GM18507 (cell line): ENCODE measurements at places on chromosomes 11 and 22.
A peak's percentile ranks its signal among the peaks of the same experiment; 100 is the strongest.

DNA sequence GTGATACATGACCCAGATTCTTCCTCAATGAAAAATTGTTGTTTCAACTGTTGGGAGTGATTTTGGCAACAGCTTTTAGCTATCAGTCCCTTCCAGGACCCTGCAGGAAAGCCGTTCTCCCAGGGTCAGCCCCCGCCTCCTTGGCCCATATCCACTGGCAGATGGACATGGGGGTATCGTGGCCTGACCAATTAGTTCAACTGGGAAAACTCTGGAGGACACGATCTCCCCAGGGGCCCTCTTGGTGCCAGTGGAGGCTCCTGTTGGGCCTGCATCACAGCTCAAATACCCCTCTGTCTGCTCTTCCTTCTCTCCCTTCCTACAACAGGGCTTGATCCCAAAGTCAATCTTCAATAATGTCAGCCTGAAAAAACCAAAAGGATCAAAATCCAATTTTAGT, 272.5 kb upstream of the B3GAT1 start:
- DNase-seq: no peak

- DNase-seq: no peak
Observed at GRCh38 chr22:26457661-26458272, 25.8 kb downstream of the HPS4 start.

GRCh38 chr11:8328231-8328794, 64.6 kb upstream of the LMO1 start:
- no peak for DNase-seq

DNA sequence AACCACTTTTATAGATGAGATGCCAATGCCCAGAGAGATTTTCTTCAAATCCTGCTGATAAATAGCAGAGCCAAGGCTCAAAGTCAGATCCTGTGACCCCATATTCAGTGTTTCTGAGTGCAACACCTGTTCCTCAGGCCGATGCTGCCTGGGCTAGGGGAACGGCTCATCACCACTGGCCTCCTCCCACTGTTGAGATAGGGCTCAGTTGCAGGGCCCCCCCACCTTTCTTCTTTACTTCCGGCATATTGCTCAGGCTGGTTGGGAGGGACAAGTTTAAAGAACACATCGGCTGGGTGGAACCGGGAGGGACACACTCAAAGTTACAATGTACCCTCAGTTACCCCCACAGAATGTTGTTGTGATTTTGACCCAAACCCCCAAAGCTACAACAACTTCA, 88.3 kb upstream of the CRTAM start:
- no peak for DNase-seq

DNA sequence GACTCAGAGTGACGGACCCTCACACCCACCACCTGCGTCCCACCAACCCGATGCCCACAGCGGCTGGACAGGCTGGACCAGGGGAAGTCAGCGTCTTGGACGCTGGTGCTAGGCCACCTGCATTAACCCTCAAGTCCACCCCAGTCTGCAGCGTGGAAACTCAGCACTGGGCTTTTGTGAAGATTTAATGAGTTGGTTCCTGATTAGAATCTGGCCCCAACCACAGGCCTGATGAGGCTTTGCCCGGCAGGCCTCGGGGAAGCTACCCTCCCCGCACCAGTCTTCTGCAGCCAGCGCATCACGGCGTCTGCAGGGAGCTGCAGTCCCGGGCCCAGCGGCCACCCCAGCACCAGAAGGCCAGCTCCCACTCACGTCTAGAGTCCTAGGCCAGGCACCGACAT, 101.0 kb downstream of the BRD1 start:
- DNase-seq: no peak

DNA sequence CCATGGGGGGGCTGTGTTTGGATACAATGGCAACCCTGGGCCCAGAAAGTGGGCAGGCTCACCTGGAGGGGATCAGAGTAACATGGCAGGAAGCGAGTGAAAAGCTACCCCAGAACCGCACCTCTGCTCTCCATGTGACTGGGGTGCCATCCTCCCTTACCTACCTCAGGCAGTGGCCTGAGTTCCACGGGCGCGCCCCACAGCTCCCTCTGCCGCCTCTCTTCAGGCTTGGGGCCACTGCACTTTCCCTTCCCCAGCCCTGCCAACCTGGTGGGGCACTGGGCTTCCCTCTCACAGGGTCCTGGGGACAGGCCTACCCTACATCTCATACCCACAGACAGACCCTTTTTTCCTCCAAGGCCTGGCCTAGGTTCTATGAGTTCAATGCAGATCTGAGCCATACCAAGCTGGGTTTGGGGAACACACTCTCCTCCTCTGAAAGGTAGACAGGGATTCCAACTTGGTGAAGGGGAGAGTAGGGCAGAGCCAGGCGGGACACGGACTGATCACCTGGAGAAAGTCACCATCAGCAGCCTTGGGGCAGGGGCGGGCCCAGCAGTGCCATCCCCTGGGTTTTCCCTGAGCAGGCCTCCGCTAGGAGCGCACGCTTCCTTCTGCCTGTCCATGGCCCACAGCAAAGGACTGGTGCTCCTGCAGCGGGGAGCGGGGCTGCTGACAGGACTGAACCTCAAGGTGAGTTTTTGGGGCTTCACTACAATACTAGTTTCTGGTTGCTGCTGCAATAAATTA, 7.1 kb downstream of the GALR3 start:
- DNase-seq: no peak

DNA sequence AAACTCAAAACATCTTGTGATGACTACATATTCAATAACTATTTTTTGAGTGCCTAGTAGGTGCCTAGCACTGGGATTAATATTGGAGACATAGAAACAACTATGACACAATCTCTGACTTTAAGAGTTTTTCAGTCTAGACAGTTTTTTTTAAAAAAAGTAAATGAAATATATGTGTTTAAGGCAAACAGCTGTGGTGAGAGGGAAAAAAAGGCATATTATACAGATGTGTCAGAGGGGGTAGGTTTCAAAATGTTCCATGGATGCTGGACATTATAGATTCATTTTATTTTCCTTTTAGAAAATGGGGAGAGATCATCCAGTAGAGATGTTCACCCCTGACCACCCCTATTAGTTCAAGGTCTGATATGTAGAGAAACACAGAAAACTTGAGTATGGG, 90.8 kb downstream of the LUZP2 start:
- DNase-seq: no peak

DNA sequence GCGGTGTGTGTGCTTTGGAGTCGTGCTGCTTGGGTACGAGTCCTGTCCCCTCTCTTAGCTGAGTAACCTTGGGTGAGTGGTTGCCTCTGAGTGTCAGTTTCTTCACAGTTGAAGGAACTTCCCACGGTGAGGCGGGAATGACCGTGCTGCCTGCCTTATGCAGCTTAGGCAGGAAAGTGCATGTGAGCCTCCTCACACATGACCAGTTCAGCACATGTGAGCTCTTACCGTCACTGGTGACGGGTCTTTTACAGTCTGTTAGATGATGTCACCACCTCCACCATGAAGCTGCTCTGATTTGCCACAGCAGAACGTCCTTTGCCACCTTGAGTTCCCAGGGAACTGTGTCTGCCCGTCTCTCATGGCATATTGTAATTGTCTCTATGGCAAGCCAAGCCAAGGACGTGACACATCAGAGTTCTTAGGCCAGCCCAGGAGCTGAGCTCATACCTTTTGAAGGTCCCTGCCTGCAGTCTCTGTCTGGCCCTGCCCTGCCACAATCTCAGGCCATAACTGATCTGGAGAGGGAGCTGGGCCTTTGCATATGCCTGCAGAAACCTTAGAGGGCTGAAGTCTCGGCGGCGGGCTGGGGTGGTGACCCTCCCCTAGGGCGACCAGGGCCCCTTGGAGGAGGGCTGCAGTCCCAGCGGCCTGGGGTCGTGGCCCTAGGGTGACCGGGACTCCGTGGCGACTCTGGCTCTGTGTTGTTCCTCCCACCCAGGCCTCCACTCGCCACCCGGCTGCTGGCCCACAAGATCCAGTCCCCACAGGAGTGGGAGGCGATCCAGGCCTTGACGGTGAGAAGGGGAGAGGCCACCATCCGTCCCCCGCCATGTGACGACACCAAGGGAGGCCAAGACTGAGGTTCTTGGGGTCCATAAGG, 7.8 kb downstream of the GGA1 start:
- DNase-seq: no peak

- no peak for DNase-seq
Observed at GRCh38 chr11:93741882-93742226, 382 bp downstream of the C11orf54 start.

- DNase-seq: no peak
Observed at GRCh38 chr11:79159657-79160450, 281.0 kb downstream of the TENM4 start.

DNA sequence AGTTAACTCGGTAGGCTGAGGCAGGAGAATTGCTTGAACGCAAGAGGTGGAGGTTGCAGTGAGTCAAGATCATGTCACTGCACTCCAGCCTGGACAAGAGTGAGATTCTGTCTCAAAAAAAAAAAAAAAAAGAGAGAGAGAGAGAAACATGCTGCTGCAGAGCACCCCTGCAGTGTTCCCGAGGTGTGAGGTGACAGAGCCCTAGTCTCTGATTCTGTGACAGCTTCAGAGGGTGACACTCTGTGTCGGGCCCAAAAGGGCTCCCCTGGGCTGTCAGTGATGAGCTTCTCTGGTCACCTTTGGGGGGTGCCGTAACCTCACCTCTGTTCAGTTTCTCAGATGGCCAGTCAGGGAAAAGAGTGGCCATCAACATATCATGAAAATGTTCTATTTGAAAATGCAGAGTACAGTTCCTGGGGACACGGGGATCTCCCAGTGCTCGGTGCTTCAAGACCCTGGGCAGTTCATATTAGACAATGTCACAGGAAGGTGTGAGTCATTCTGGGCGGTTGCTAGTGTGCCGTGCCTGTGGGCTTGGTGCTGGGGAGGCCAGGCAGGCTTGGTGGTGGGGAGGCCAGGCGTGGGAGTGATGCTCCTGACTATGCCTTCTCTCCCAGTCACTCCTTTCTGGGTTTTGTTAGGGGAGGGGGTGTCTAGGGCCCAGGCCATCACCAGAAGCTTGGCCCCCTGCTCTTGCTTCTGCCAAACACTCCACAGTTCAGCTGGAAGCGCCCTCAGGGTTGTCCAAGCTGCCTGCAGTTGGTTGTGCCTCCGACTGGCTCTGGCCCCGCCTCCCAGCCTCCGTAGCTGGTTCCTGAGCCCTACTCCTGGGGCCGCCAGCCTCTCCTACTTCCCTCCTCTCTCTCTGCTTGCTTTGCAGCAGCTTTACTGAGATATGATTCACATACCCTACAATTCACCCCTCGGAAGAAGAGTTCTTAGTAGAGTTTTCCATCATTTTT, 52.5 kb upstream of the CLDN5 start:
- peak; percentile 22 for DNase-seq

DNA sequence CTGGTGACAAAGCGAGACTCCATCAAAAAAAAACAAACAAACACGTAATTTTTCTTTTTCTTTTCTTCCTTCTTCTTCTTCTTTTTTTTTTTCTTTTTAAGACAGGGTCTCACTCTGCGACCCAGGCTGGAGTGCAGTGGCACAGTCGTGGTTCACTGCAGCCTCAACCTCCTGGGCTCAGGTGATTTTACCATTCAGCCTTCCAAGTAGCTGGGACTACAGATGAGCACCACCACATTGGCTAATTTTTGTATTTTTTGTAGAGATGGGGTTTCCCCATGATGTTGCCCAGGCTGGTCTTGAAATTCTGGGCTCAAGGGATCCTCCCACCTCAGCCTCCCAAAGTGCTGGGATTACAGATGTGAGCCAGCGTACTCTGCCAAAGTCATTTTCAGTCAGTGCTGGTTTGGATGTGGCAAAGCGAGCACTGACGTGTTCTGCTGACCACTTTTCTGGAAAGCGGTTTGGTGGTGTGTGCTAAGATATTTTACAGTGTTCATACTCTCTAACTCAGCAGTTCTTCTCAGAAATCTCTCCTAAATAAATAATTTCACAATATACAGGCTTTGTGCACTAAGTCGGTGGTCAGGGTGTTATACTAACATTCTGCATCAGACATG, 10.7 kb downstream of the FAM118A start:
- no peak for DNase-seq

DNA sequence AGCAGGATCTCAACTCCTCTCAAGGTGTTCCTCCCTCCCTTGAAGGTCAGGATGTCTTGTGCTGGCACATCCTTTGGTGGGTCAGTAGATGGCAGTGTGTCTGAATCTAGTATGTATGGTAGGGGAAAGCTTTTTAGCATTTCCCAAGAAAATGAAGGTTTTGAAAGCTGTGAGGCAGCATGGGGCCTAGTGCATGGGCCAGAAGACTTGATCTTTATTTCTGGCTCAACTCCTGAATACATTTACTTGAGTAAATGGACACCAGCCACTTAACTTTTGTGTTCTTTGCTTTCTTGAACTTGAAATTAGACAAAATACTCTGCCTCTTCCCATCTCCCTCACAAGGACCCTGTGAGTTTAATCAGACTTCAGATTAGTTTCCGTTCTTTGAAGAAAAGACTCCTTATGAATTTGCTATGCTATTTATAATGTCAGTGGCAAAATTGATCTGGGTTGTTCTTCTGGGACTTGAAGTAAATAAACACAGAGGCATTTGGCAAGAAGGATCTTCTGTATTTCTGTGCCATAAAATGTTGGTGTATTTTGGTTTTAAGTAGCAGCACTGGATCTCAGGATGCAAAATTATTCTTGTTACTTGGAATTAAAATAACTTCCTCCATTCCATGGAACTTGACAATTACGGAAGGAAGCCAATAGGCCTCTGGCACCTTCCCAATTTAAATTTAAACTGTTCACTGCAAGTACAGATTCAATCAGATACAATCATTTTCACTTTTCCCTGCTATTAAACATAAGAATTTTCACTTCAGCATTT, 288.8 kb downstream of the CASP12 start:
- no peak for DNase-seq

DNA sequence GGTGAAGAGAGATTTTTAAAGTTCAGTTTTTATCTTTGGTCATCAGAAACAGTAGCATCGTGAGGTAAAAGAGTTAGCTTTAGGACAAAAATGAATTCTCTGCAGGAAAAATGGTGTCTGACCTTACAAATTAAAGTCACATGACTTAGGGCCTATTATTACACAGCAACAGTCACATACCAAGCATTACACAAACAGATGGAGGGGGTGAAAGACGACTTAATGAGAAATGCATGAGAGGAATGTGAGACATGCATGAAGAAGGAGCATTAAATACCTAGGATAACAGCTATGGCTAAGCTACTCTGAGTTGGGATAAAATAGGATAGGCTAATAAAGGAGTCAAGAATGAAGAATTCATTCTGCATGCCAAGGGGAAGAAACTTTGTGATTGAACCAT, 77.5 kb downstream of the BLID start:
- no peak for DNase-seq

- DNase-seq: no peak
Observed at GRCh38 chr11:20388096-20389055, 860 bp downstream of the PRMT3 start.

- DNase-seq: no peak
Observed at GRCh38 chr11:68337399-68337835, 25.0 kb downstream of the LRP5 start.
